B cell (primary cell): ENCODE measurements at places on chromosomes 3 and 15.

- no peak for DNase-seq
These were observed 102.2 kb downstream of the CTNNB1 start for GRCh38 chr3:41301548-41301947.

DNA sequence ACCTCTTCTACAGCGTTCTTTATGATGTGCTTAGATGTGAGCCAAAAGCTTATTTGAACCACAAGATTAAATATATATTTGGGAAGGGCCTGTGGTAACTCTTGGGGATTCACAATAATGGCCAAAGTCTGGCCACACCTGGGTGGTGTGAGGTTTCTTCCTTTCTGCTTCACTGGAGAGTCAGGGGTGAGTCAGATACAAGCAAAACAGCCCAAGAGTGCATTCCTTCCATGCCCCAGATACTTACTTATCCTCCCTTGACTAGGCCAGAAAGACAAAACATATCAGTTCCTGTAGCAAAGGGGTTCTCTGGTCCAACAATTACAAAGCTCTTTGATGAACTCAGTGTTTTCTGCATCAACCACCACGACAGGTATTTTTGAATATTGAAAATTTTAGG, 941 bp downstream of the ZBED2 start:
- peak; percentile 25 for DNase-seq

- DNase-seq = no peak
These were observed 551.1 kb upstream of the BCHE start for GRCh38 chr3:166388321-166388720.

DNA sequence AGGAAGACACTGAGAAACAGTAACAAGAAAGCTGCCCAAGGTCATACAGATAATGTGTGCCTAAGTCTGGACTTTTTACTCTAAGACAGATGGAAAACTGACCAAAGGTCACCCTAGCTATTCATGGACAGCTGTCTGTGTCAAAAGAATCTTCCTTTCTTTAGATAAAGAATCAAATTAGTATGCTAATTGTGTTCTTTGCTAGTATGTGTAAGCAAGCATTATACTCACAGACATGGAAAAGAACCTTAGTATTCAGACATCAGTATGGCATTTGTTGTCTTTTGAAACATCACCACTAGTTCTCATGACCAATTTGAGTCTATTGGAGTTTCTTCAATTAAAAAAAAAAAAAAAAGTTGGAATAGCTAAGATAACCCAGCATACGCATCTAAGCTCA, 91.8 kb upstream of the SOX2 start:
- no peak for DNase-seq

- no peak for DNase-seq
These were observed 411.6 kb upstream of the CADM2 start for GRCh38 chr3:84547207-84547606.

- no peak for DNase-seq
These were observed 20.2 kb upstream of the GCNT3 start for GRCh38 chr15:59591356-59591755.

- no peak for DNase-seq
These were observed 10.5 kb upstream of the RPL29 start for GRCh38 chr3:52006017-52006819.

- DNase-seq = no peak
These were observed 222.5 kb upstream of the KCNMB2 start for GRCh38 chr3:178313716-178314115.

DNA sequence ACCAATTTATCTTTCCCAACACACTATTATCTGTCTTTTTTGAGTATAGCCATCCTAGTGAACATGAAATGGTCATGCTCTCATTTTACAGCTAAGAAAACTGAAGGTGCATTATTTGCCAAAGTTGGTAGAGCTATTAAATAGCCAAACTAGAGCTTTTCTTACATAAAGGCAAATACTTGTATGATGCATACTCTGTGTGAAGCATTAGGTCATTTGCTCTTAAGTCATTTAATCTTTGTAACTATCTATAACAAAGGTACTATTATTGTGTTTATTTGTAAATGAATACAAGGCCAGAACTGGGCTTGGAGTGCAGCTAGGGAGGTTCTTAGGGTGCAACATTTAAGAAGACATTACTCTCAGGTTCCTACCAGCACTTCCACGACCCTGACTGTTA, 123.7 kb downstream of the THSD4 start:
- DNase-seq = no peak

GRCh38 chr15:24898715-24899272, 56.0 kb upstream of the SNRPN start:
- DNase-seq = no peak

DNA sequence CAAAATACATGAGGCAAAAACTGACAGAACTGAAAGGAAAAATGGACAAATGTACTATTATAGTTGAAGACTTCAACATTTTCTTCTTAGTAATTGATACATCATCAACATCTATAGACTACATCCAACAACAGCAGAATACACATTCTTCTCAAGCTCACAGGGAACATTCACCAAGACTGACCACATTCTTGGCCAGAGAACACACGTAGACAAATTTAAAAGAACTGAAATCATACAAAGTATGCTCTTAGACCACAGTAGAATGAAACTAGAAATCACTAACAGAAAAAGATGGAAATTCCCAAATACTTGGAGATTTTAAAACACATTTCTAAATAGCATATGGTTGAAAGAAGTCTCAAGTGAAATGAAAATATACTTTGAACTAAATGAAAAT, 55.1 kb upstream of the NSMCE3 start:
- DNase-seq = no peak

DNA sequence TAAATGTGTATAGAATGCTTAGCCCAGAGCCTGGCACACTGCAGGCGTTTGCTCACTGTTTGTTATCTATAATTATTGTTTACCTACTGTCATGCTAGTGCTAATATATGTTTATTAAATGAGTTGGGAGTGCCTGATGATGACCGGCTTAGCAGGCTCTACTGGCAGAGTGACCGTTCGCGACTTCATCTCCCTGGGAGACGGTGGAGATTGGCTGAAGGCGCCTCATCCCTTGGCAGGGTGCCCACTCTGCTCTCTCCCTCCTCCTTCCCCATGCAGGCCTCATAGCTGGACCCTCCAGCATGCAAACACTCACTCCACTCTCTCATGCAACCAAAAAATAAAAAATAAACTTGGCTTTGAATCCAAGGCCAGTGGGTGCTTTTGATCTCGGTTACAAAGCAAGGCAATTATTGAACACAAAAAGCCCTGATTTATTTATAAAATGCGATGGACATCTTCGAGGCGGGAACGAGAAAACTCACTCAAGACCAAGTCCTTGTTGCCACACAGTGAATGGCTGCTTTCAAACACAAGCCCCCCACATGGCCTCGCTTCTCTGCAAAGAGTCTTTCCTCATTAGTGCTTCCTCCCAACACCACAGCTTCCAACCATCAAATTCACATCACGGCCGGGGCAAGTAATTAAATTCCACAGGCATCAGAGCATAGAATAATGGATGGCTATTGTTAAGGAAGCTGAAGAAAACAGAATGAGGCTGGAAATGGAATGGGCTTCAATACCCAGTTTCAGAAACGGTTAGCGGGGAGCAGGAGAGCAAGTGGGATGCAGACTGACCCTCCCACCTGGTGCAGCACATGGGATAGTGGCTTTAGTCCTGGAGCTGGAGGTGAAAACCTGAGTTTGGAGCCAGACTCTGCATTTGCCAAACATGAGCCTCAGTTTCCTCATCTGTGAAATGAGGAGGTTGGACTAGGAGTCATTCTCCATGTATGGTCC, 135.7 kb upstream of the RAD18 start:
- DNase-seq = no peak

DNA sequence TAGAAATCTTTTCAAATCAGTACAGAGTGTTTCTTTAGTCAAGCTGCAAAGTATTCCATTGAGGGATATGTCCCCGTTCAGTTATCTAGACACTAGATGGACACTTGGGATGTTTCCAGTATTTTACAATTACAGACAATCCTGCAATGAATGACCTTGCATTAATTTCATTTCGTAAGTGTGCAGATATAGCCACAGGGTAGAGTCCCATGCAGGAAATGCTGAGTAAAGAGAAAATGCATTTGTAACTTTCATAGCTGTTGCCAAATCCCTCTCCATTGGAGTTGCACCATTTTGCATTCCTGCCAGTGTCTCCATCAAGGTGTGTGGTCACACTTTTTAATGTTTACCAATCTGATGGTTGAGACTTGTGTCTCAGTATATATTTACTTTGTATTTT, 92.5 kb downstream of the LIPC start:
- no peak for DNase-seq

DNA sequence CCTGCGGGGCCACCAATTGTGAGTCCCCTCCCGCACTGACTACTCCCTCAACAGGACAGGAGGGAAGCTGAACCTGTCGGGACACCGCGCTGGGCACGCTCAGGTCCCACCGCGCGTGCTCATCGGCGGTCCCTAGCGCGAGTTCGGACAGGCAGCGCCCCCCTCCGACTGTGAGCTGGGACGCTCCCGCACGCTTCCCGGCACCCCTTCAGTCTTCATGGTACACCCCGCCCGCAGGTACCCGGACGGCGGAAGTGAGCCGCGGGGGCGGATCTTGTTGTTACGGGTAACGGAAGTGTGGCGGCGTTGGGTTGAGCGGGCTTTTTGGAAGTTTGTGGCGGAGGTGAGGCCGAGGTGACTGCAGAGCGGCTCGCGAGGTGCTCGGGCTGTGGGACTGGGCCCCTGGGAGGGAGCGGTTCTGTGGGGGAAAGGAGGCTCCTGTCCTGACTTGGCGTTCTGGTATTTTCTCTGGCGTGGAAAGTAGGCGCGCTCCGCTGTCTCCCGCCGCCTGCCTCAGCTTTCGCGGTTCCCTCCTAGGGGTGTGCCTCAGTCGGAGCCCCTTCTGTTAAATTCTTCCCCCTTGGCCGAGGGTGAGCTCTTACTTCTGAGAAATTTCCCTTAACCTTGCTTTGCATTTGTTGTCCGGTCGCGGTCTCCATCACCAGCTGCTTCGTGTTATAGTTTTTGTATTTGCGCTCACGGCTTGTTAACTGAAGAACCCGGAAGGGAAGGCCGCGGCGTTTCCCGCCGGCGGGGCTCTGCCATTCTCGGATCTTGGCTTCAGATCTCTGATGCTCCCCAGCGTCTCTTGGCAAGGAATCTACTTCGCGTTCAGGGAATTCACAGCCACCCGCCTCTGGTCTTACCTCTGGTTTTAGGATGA, at the start of gene FANCI:
Gene FANCI (plus strand): TSS at position 289 of the 883 bp plus-strand sequence. CDS start 3,669 bp downstream, outside the sequence.
- peak; percentile 94 for DNase-seq

DNA sequence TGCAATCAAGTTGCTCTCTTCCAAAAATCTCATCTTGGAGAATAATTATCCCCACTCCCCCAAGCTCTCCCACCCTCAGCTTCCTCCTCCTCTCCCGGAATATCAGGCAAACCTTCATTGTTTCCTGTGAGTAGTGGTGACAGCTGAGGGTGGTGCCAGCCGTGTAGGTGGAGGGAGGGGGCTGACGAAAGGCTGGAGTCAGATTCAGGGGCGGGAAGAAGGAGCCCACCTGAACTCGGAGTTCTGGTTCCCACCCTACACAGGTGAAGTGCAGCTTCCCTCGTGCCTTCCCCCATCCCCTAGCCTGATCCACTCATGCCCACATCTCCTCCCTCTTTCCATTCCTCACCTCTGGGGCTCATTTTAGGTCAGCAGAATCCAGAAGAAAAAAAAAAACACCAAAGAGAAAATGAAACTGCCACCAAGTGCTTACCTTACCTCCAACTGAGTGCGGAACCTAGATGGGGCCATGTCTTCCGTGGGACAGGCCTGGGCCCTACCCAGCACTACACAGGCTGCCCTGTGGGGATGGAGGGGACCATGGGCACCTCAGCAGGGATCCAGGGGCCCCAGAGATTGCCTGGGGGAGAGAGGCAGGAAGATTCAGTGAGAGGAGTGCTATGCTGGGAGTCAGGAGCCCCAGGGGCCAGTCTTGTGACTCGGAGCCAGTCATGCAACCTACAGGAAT, 81.3 kb downstream of the ADCY5 start:
- DNase-seq = no peak

GRCh38 chr3:197394464-197395321, 96.3 kb upstream of the DLG1 start:
- DNase-seq = no peak

GRCh38 chr15:35751413-35752133, 205.6 kb upstream of the DPH6 start:
- peak; percentile 37 for DNase-seq
